ENCODE measurements at places on chromosomes 12 and 14.

DNA sequence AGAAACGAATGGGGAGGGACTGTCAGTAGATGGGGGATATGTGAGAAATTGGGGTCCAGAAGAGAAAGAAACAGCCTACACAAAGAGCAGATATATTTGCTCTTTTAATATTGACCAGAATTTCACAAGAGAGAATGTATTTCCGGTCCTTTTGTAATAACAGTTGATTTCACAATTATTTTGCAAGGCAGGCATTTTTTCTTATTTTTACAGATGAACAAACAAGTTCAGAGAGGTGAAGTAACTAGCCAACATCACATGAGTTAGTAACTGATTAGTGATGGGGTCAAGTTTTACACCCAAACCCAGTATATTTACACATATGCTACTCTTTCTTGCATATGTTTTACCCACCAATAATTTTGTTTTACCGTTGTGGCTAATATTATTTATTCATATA lies 188.2 kb downstream of the NAV3 start:
- no peak for DNase-seq

DNA sequence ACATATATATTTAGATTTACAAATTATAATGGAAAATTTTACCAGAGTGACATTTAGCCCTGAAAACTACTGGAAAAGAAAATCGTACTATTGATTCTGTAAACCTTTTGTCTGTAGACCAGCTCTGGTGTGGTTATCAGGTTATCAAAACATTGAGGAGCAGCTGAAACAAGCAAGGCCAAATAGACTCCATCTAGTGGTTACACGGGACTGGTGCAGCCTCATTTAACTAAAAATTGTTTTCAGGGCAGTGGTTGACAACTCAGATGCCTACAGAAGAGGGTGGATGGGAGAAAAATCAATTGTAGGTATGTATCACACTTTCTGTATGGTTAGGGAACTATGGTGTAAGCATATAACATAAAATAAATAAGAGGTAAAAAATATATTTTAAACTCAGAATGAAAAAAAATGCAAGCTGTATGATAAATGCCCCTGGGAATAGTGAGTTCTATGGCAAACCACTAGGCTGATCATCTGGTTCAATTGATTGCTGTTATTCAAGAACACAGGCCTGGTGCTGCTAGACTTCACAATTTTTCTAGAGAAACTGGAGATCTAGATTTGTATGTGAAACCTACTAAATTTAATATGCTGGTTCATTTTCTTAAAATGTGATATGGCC lies 51.2 kb downstream of the ACSS3 start:
- DNase-seq: no peak

DNA sequence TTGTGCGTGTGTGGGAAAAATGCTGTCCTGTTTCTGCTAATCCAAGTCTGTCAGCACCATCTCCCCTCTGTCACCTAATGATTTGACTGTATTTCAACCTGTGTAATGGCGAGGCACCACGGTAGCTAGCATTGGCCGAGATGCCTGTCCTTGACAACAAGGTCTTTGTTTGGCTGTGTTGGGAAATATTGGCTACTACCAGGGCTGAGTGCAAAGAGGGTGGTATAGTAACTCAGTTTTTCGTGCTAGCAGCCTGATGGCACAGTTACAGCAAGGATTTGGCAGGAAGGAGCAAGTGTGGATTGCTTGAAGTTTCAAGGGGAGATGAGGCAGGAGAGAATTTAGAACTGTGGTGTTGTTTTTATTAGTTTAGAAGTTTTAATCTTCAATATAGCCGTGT lies 440.3 kb upstream of the RGS6 start:
- DNase-seq: no peak

GRCh38 chr14:21069388-21070082 lies 569 bp upstream of the ARHGEF40 start:
- no peak for DNase-seq

DNA sequence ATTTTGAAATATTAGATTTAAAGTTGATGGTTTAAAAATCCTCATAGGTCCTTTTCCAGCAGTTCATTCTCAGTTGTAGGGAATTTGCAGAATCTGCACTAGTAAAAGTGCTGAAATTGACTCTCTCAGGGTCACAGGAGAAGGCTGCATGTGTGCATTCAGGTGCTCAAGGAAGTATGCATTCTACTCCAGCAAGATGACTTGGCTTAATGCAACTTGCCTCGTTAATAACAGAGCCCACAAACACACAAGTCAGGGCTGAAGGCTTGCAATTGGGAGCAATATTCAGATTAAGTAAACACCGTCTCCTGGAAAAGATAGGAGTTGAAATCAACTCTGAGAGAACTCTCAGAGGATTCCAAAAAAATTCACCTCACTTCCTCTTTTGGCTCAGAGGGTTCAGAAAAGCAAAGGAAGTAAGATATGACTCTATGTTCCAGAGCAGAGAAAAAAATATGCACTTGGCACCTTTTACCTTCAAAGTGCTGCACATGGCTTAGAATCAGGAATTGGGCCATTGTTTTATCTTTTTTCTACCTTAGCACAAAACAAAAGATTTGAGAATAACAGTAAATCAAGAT lies 406.3 kb upstream of the DCN start:
- DNase-seq: no peak

- no peak for DNase-seq
These were observed 53.5 kb upstream of the DUSP6 start for GRCh38 chr12:89405626-89406345.

DNA sequence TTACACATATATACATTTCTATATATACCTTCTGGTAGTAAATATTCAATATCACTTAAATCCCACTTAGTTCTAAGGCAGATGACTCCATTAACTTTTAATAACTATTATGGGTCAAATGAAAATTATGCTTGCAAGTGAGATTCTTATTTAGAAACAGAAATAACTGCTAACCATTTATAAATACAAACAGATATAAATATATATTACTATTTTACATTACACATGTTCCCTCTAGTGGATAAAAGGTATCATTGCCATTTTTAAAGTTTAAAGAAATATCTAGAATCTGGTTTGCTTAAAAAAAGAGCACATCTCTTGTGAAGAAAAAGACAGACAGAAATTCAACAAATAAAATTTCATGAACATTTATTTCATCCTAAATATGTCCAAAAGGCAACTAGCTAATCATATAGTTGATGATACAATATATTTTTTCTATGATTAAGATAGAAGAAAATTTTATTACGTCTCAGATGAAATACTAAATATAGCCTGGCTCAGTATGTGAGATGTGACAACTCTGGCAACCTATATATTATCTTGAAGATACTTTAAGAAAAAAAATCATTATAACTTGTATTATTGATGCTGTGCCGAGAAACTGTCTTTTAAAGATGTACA lies 11.7 kb upstream of the RAD51AP1 start:
- no peak for DNase-seq

GRCh38 chr12:96882862-96883261 lies 24.2 kb upstream of the NEDD1 start:
- DNase-seq: no peak

- no peak for DNase-seq
These were observed 29.5 kb upstream of the C12orf76 start for GRCh38 chr12:110077800-110078199.

GRCh38 chr12:61095111-61095510 lies 1165.1 kb upstream of the USP15 start:
- DNase-seq: no peak
